Fibroblast of lung (primary cell): ENCODE measurements at places on chromosomes 12 and 14. TPM values are rescaled to one million over a fixed set of nuclear protein-coding genes. Genes with fewer than 3 reads are reported as not detected.
A peak's percentile ranks its signal among the peaks of the same experiment; 100 is the strongest.

- no peaks in the 10 kb centered on the region for H3K4me1 ChIP-seq
- no peaks in the 10 kb centered on the region for H3K36me3 ChIP-seq
- H3K27ac ChIP-seq: no peak overlapping the region
- no peak overlapping the region for H3K4me3 ChIP-seq
- DNase-seq: no peak
Observed at GRCh38 chr12:80766897-80767296, 50.2 kb downstream of the MYF5 start.

GRCh38 chr12:4164559-4165558 is 108.7 kb upstream of the CCND2 start:
- H3K4me1 ChIP-seq: no peaks in the 10 kb centered on the region
- no peaks in the 10 kb centered on the region for H3K36me3 ChIP-seq
- no peaks in the 10 kb centered on the region for H3K27me3 ChIP-seq
- peak overlapping the region; percentile 25 for H3K4me3 ChIP-seq

- DNase-seq: peak; percentile 37
- H3K4me3 ChIP-seq: no peak overlapping the region
- no peaks in the 10 kb centered on the region for H3K36me3 ChIP-seq
- H3K27ac ChIP-seq: peak overlapping the region; percentile 11
- peaks cover 3% of the 10 kb centered on the region for H3K4me1 ChIP-seq
- no peaks in the 10 kb centered on the region for H3K27me3 ChIP-seq
Observed at GRCh38 chr12:43292699-43293098, 259.3 kb downstream of the ADAMTS20 start.

- peak; percentile 86 for DNase-seq
- no peaks in the 10 kb centered on the region for H3K27me3 ChIP-seq
- H3K27ac ChIP-seq: no peak overlapping the region
- H3K36me3 ChIP-seq: no peaks in the 10 kb centered on the region
- H3K4me3 ChIP-seq: no peak overlapping the region
- H3K4me1 ChIP-seq: no peaks in the 10 kb centered on the region
Observed at GRCh38 chr12:98185606-98186005, 329.8 kb upstream of the TMPO start.

DNA sequence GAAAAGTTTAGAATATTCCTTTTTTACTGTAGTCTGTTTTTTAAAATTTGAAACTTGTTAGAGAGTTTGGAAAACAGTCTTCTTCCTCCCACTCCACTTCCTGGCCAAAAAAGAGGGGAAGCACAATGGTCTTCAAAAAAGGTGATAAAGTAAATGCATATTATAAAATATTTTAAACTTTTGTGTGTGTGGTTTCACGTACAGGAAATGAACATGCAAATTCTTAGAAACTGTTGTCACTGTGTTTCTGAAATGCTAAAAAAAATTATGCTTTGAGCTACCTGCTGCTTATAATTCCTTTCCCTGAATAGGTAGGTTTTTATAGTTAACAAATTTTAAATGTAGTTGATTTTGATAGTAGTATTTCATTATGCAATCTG is 2.9 kb downstream of the FGFR1OP2 start:
- H3K4me1 ChIP-seq: no peaks in the 10 kb centered on the region
- H3K4me3 ChIP-seq: peak overlapping the region; percentile 5
- H3K27me3 ChIP-seq: no peaks in the 10 kb centered on the region
- no peaks in the 10 kb centered on the region for H3K36me3 ChIP-seq
- DNase-seq: no peak
- H3K27ac ChIP-seq: no peak overlapping the region

GRCh38 chr14:38505973-38506249 is 250.0 kb upstream of the CLEC14A start:
- no peak overlapping the region for H3K27ac ChIP-seq
- no peak overlapping the region for H3K4me3 ChIP-seq
- no peak for DNase-seq
- no peaks in the 10 kb centered on the region for H3K36me3 ChIP-seq

DNA sequence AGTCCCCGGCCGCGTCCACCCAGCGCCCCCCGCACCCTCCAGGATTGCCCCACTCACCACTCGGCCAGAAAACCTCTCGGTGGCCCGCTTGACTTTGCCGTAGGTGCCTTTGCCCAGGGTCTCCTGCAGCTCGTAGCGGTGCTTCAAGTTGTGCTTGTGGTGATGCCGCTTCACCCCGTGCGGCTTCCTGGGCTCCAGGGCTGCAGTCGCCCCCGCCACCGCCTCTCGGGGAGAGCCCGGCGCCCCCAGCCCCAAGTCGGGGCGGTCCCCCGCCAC is 459 bp downstream of the NUAK1 start:
- peak overlapping the region; percentile 67 for H3K27ac ChIP-seq
- H3K4me1 ChIP-seq: peaks cover 23% of the 10 kb centered on the region
- no peaks in the 10 kb centered on the region for H3K36me3 ChIP-seq

DNA sequence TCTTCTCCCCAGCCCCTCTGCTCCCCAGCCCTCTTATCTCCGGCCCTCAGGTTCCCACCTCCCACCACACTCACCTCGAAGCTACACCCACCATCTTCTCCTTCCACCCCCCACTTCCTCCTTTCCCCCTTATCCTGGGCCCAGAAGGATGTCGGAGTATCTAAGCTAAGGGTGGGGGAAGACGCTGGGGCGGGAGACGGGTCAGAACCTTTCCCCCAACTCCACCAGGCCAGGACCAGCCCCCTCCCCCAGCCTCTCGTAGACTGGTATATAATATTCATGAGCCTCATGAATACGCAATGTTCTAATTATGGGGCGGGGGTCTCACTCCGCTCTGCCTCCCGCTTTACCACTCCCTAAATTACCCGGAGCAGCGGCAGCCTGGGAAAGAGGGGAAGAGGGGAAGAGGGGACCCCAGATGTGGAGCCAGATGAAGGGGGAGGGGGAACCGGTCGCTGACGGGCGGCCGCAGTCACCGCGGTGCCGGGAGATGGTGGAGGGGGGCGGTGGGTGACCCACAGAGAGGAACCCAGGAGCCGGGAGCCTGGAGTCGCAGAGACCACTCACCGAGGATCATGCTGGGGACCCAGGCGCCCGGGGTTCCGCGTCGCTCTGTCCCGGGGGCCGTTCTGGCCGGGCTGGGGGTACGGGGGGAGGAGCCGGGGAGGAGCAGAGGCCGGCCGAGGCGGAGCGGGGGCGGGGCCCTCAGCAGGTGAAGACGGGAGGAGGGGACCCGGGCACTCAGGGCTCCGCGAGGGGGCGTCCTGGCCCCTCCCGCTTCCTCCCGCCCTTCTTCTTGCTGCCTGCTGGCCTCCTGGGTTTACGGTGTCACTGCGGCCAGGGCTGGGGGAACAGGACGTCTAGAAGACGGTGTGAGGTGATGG is 6.4 kb upstream of the ZNF385A start:
- H3K27ac ChIP-seq: no peak overlapping the region
- H3K4me3 ChIP-seq: no peak overlapping the region
- no peak for DNase-seq
- peaks cover 1% of the 10 kb centered on the region for H3K36me3 ChIP-seq
- no peaks in the 10 kb centered on the region for H3K4me1 ChIP-seq
- no peaks in the 10 kb centered on the region for H3K27me3 ChIP-seq

DNA sequence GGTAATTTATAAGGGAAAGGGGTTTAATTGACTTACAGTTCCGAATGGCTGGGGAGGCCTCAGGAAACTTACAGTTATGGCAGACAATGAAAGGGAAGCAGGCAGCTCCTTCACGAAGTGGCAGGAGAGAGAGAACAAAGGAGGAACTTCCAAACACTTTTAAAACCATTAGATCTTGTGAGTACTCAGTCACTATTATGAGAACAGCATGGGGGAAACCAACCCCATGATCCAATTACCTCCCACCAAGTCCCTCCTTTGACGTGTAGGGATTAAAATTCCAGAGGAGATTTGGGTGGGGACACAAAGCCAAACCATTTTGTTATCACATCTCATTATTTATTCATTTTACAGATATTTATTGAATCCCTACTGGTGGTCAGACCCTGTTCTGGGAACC is 822.8 kb downstream of the GALC start:
- no peaks in the 10 kb centered on the region for H3K27me3 ChIP-seq
- H3K4me3 ChIP-seq: no peak overlapping the region
- no peaks in the 10 kb centered on the region for H3K4me1 ChIP-seq

- DNase-seq: no peak
- H3K4me3 ChIP-seq: no peak overlapping the region
- peak overlapping the region; percentile 96 for H3K27ac ChIP-seq
- no peaks in the 10 kb centered on the region for H3K27me3 ChIP-seq
Observed at GRCh38 chr12:52149182-52149641, 42.6 kb downstream of the KRT80 start.

The SOAT2 gene
- polyA plus RNA-seq: 0.12 TPM in 1 of 2 replicates, not detected in the other

The SYCP3 gene
- 0.02 TPM in 1 of 2 replicates, not detected in the other for polyA plus RNA-seq

The CAPZA3 gene
- not detected in 2 replicates for polyA plus RNA-seq

The CCT2 gene
- 178 and 237 TPM in 2 replicates for polyA plus RNA-seq

The MYH6 gene
- polyA plus RNA-seq: not detected in 2 replicates

The TMCC3 gene
- 0.22 and 0.27 TPM in 2 replicates for polyA plus RNA-seq

The KRT71 gene
- not detected in 2 replicates for polyA plus RNA-seq
